ENCODE measurements at places on chromosomes 2 and 18.

- no peak for DNase-seq
Measured at GRCh38 chr2:200406379-200406778, 99.9 kb downstream of the SPATS2L start.

- no peak for DNase-seq
Measured at GRCh38 chr18:55139836-55140235, 180.6 kb upstream of the CCDC68 start.

DNA sequence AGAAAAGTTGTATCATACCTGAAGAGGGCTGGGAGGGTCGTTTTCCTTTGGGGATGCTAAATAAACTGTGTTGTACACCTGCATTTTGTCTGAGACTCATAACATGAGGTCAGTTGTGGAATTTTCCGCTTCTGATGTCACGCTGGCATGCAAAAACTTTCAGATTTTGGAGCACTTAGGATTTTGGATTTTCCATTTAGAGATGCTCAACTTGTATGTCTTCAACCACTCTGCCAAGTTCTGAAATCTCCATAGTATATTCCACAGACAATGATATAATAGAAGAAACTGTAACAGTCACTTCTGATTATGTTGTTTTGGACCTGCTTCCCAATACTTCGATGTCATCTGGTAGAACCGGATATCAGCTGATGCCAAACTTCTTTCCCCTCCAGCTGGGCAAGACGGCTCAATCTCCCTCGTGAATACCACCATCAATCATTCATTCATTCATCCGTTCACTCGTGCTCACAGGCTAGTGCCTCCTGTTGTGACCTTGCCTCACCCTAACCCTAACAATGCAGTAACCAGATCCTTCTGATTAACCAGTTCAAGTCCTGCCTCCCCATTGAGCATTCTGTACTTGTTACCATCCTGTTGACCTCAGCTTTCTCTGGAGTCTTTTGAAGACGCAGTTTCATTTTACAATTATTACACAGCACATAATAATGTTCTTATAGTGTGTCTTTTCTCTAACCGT, 5.3 kb upstream of the PLEKHH2 start:
- DNase-seq: no peak

- no peak for DNase-seq
Measured at GRCh38 chr18:10400534-10401307, 53.7 kb upstream of the APCDD1 start.

Measured in activated CD4-positive, alpha-beta T cell treated with anti-CD3 and anti-CD28 coated beads, Interleukin-2, Interleukin-4, amounts not matched to agents 100 ng/mL and 50 ng/mL, durations not matched to agents 16 hours and 8 hours (primary cell).